ENCODE measurements at places on chromosomes 2 and 18.

DNA sequence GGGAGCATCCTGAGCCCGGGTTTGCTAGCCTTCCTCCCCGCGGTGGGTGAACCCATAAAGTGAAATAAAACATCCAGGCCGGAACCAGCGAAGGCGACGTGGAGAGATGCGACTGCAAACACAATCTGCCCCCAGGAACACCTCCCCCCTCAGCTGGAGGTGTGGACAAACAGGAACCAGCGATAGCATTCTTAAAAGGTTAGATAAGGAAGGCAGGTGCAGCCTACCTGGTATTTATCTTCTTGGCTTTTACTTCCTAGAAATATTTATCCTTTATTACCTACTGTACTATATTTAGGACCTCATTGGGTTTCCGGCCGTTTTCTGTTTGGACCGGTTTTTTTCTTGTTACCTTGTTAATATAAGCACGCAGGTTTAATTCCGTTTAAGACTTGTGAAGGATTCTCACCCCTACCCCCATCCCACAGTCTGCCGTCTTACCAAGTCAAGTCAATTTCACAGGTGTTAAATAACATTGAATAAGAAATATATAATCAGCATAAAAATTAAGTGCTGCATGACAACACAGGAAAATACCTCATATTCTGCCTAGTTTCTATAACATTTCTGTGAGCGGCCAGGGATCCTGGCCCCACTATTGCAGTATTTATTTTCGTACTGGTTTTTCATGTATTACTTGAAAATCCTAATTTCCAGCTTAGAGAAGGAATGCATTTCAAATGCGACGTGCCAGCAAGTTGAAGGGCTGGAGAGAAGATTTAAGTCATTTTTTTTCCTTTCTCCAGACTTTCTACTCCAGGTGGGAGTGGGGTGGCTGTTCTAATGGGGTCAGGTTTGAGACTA lies 224.0 kb upstream of the ID2 start:
- DNase-seq, result peak; percentile 49

DNA sequence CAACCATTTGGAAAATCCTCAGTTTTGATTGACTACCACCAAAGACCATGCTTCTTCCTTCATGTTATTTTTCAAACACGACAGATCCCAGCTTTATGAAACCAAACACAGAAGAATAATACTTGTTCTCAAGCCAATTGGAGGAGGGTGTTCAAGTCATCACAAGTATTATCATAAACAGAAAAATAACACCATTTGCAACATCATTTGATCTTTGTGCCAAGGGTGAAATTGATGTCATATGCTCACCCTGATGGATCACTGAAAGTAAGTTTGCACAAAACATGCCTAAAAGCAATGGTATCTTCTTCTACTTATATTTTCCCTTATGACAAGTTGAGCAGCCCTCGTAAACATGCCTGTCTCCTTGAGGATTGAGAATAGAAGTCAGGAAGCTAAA lies 448.0 kb upstream of the ZEB2 start:
- no peak for DNase-seq

GRCh38 chr18:22711192-22711685 lies 221.9 kb upstream of the RBBP8 start:
- peak; percentile 41 for DNase-seq

DNA sequence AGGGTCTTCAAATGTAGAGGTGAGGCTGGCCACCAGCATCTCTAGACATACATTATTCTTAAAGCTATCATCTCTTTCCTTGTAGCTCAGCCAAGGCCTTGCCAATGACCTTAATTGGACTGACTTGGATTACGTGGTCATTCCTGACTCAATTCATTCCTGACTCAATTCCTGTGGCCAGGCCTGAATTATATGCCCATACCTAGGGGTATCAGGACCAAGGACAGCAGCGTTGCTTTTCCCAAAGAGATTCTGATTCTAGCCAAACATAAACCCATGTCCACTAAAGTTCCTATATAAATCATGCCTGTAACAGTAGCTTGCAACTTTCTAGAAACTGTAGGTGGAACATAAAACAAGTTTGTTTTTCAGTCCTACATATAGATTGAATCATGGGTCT lies 231.7 kb downstream of the ARL6IP6 start:
- DNase-seq, result no peak

GRCh38 chr2:6955511-6956136 lies 38.4 kb downstream of the RNF144A start:
- DNase-seq, result no peak

GRCh38 chr2:219570194-219570923 lies 980 bp downstream of the OBSL1 start:
- DNase-seq, result no peak

DNA sequence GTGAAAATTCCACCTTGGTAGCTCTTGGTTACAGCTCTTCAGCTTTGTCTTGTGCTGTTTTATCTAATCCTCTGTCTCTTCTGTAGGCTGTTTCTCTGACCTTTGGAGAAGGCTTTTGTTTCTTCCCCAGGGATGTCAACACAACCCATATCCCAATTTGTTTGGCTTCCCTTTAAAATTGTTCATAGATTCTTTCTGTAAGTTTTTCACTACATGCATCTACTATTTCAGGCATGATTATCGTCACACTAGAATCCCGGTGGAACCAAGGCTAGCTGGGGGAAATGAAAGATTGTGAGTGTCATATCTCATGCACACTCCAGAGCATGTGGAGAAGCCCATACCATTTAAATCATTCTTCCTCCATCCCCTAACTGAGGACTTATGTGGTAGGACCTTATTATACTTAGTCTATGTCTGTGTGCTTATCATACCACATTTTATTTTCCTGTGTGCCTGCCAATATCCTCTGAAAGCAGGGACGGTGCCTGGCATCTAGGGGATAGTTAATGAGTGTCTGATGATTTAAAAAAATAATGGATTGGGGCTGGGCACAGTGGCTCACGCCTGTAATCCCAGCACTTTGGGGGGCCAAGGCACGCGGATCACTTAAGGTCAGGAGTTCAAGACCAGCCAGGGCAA lies 59.9 kb downstream of the CRIM1 start:
- DNase-seq, result no peak

DNA sequence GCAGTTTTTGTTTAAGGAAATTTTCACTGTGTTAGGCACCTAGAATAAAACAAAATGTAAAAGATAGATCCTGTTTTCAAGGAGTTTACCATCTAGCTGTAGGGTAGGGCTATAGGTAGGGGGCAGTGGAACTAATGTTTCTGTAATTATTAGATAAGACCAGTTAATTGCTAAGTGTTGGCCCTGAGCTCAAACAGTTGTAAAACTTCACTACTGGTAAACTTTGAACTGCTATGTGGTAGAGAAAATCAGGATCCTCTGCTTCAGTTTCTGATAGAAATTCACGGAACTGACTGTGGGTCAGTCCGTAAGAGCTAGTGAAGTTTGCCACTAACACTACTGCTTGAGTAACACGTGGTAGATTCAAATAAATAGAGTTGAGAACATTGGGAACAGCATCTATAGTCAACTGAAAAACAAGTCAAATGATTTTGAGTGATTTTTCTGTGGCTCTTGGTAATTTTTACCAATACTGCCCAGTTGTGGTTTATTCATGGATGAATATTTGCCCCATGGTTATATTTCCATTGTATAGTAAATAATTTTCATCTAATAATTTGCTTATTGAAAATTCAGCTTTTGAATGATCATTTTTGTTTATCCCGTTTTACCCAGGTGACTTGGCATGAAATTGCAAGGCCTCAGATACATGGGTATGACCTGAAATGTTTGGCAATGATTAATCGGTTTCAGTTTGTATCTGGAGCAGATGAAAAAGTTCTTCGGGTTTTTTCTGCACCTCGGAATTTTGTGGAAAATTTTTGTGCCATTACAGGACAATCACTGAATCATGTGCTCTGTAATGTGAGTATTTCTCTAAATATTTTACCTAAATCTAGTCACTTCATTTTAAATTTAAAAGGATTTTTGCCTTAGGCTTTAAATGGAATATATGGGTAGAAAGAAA lies 26.4 kb downstream of the ELP2 start:
- no peak for DNase-seq

DNA sequence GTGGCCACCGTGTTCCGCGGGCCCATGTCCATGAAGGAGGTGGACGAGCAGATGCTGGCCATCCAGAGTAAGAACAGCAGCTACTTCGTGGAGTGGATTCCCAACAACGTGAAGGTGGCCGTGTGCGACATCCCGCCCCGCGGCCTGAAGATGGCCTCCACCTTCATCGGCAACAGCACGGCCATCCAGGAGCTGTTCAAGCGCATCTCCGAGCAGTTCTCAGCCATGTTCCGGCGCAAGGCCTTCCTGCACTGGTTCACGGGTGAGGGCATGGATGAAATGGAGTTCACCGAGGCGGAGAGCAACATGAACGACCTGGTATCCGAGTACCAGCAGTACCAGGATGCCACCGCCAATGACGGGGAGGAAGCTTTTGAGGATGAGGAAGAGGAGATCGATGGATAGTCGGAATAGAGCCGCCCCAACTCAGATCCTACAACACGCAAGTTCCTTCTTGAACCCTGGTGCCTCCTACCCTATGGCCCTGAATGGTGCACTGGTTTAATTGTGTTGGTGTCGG lies 17.7 kb downstream of the TUBB6 start:
- no peak for DNase-seq

DNA sequence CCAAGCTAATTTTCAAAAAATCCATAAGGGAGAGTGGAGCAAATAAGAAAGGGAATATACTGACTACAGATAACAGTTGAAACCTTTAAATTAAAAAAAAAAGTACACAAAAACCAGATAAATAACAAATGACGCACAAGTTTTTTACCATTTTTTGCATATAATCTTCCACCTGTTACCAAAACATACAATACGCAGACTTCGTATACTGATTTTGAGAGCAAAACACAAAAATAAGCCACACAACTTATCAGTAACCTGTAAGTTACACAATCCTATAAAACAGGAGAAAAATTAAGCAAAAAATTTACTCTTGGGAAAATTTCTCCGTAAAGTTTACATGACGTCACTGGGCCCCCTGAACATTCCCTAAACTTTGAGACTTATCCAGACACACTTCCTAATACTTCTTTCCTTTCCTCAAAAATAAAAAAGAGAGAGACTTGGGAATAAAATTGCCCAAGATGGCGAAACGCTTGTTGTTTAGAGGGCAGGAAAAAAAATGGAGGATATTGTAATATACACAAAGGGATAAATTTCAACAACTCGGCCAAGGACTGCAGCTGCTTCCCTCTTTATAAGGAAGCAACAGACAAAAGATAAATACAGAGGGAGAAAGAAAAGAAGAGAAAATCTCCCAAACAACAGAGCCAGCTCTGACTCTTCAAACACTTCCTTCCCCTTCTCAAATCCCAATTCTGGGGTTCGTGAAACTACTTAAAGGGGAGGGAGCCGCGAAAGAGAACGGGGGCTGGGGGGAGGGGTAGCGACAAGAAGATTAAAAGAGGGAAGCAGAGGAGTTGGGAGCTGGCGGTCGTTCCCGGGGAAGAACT lies 1.6 kb downstream of the BAZ2B start:
- DNase-seq, result no peak

DNA sequence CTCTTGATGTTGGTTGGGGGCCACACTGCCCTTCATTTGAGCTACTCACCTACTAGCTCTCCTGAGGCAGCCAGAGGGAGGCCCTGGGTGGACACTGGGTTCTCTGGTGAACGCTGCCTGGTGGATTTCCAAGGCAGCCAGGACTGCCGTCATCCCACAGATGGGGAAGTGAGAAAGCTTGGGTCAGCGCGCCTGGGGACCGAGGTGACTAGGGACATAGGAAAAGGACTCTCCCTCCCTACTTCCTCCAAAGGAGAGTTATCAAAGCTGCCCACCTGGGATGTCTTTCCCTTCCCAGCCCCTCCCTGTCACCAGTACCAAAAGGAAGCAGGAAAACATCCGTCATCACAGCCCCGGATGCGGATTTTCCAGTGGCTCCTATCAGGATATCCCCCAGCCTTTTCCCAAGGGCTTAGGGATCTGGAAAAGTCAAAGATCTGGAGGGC lies 3.8 kb upstream of the SEMA4C start:
- no peak for DNase-seq

DNA sequence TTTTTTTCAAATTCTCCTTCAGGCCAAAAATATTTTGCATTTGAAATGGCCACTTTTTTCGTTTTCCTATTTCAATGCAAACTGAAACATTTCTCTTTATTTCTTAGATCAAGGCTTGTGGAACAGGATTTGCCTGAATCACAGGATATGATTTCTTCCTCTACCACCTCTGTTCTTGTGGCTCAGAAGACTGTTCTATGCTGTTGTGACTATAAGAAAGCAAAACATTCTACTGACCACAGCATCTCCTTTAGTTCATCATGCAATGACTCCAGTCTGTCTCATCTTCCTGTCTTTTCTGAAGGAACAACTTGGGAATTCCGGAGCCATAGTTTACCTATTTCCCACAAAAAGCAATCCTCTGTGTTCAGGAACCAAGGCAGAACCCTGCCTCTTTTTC lies 16.2 kb upstream of the ZNF512 start:
- DNase-seq, result no peak

DNA sequence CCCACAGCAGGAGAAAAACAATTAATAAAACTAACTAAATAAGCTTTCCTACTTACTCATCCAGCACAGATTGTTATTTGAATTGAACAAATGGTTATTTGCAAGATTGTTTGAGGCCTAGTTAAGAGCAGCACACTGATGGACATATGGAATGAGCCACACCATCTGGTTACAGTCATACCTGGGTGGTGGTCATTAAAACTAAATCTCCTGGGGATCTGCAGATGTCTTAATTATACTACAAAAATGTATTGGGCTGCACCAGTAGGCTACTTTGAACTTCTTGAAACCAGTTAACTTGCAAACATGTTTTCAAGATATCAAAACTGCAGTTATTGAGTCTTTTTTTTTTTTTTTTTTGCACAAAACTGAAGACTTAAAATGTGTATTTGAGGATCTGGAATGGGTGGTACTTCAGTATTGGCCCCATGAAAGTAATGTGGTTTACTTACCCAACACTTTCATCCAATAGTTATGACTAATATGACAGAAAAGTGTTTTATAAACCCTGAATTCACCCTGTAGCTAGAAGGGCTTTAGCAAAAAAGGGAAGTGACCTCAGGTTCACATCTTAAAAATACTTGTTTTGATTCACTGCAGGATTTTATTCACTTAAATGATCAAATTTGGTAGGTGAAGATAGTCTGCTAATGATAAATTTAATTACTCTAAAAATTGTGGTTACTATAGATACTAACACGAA lies 10.8 kb downstream of the AGFG1 start:
- DNase-seq, result no peak

DNA sequence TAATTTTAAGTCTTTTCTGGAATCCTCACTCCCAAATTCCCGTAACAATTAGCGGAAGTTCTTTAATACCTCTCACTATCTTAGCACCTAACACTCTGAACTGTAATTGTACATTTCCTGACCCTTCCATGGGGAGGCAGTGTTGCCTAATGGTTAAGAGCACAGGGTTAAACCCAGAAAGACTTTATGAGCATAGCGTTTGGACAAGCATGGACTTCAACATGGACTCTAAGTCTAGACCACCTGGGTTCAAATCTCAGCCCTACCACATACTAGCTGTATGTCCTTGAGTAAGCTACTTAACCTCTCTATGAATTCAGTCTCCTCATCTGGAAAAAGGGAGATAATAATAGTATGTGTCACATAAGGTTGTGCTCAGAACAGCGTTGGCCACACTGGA lies 13.0 kb downstream of the ANTXR1 start:
- DNase-seq, result peak; percentile 39

GRCh38 chr2:18365342-18365741 lies 195.1 kb downstream of the RDH14 start:
- DNase-seq, result no peak

Measured in LoVo (cell line).